Coronary artery (tissue), 2 donors: ENCODE measurements at places on chromosomes 1 and 21.

- peak; percentile 88 for DNase-seq
Observed at GRCh38 chr1:16960560-16961296, 19.7 kb downstream of the MFAP2 start.

GRCh38 chr1:62841587-62842169 is 57.7 kb downstream of the ATG4C start:
- no peak for DNase-seq

DNA sequence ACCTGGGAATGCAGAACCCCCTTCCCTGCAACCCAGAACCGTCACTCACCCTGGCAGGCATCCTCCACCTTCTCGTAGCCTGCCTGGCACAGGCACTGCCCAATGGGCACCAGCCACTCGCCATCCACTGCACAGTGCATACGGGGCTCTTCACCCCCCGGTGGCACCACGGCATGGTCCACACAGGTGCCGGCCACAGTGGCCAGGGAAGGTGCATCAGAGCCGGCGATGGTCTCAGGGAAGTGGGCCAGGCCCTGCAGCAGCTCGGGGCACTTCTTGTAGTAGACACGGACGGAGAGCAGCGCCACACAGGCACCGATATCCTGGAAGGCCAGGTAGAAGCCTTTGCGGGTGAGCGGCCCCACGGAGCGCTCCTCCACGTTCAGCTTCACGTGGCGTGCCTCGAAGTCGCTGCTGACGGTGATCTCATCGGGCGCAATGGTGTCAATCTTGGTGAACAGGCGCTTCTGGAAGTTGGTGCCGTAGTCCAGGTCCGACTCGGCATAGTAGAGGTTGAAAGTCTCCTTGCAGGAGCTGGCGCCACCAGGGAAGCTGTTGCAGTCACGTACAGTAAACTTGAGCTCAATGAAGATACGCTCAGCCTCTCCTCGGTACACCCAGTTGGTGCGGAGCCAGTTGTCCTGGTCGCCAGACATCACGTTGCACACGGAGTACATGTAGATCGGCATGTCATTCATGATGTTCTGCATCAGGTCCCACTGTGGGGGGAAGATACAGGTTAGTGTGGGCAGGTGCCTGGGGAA is 7.4 kb downstream of the EPHA2 start:
- no peak for DNase-seq

DNA sequence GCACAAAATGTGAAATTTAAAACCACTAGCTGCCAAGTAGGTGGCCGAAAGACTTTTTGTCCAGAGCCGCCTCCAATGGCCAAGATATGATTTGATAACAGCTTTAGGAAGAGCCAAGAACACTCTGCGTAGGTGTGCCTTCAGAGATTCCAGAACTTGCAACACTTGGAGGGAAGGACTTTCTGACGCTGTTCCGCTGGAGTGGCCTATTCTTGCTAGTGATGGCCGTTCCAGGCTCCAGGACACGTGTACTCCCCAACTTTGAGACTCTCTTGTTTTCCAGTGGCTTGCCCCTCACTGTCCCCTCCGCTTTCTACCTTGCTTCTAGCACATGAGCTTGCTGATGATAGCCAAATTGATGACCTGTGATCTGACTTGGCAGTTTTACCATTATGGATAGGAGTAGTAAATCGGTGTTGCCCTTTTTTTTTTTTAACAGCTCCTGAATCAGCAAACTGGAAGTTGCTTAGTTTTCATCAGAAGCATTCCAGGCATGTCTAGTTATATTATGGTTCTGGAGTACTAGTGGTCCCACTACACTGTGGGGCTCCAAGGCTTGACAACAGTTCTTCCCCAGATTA is 1.0 kb downstream of the PRDX6 start:
- DNase-seq, result peak; percentile 90

- no peak for DNase-seq
Observed at GRCh38 chr1:14704846-14705245, 106.4 kb downstream of the KAZN start.

GRCh38 chr1:86435327-86435726 is 11.4 kb downstream of the CLCA2 start:
- no peak for DNase-seq

DNA sequence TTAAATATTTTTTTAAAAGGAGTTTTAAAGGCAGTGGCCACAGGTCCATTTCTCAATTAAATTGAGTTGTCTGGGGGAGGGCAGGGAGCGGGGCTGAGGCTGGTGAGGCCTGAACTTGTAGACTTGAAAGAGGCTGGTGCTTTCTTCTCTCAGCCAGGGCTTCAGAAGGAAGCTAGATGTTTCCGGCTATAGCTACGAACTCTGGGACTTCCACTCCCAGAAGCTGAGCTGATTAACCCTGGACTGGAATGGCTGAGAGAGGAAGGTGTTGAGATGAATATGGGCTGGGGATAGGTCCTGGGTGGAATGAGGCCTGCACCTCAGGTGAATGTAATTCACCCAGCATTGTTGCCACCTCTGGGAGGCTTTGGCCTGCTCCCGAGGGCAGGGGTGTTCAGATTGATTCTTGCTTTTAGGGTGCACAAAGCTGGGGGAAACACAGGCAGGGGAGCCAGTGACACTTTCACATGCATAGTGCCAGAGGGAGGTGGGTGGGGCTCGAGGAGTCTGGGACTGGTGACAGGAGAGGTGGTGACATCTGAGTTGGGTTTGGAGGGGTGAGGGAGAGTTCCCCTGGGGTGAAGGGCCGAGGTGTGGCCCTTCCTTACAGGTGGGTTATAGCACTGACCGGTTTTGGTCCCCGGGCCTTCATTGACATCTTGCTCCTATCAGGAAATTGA is 18.2 kb downstream of the LDLRAP1 start:
- DNase-seq, result no peak
